ENCODE measurements at places on chromosomes 12 and 14. TPM values are rescaled to one million over a fixed set of nuclear protein-coding genes. Genes with fewer than 3 reads are reported as not detected.
A peak's percentile ranks its signal among the peaks of the same experiment; 100 is the strongest.

DNA sequence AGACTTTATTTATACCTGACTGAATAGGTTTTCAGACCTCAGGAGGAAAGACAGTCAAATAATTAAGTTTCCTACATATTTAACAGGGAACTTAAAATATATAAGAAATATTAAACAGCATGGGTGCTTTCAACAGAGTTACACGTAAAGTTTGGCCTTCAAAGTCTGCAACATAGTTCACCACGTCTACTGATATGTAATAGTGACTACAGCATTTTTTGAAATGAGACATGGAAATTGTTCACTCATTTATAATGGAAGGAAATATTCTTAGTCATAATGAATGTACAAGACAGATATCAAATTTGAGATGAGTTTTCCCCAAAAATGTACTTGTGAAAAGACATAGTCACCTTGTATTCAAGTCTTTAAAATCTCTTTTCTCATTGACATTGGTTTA, 56.7 kb upstream of the KCNMB4 start:
- no peak for DNase-seq

Gene CAPZA3
- total RNA-seq = not detected

DNA sequence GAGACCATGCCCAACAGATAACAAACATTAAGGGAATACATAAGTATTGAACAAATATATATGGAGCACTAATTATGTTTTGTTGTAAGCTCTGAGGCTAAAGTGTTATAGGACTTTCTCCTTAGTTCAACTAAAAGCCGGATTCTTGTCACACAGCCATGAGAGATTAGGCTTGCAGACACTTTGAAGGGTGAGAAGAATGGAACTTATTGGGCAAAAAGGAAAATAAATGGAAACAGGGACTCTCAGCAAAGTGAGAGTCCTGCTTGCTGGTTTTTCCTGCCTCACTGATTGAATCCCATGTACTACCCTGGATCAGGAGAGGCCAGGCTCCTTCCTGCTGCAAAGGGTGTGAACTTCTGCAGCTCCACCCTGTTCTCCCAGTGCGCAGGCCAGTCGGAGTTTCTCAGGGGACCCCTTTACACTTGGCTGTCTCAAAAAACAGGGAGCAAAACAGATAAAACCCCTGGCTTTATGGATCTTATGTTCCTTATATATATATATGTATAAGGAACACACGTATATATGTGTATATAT, 77.1 kb upstream of the FUT8 start:
- no peak for DNase-seq

Gene RBM23
- total RNA-seq = 42.1 TPM

DNA sequence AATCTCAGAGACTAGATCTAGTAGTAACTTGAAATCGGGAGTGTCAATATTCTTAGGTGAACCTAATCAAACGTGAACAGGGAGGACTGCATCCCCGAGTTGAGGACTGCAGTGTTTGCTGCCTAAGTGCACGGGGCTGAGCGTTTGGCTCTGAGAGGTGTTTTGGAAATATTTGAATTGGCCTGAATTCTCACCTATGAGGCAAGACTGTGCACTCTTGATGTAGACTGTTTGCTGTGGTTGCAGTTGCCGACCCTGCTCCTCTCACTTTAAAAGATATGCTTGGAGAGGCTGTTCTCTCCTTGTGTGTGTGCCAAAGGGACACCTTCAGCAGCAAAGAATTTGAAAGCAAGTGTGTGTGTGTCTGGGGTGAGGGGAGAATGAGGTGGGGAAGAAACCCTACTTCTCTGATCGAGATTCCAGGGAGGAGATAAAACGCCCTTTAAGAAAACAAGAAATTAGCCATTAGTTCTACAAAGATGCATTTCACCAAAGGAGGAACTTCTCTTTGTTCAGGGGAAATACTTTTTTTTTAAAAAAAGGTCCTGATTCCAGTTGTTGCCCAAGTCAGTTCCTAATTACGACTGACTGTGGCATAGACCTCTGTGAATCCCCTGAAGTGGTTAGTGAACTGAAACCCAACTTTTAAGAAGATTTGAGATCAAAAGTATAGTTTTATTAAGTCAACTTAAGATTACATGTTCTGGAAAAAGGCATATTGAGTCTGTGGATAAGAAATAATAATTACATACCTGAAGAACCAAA, 106.6 kb downstream of the DYRK2 start:
- no peak for DNase-seq

Gene ALX1
- total RNA-seq = 0.36 TPM

- no peak for DNase-seq
Measured at GRCh38 chr14:32559590-32559989, 230.5 kb downstream of the AKAP6 start.

GRCh38 chr12:29543036-29543435, 45.5 kb upstream of the OVCH1 start:
- no peak for DNase-seq

DNA sequence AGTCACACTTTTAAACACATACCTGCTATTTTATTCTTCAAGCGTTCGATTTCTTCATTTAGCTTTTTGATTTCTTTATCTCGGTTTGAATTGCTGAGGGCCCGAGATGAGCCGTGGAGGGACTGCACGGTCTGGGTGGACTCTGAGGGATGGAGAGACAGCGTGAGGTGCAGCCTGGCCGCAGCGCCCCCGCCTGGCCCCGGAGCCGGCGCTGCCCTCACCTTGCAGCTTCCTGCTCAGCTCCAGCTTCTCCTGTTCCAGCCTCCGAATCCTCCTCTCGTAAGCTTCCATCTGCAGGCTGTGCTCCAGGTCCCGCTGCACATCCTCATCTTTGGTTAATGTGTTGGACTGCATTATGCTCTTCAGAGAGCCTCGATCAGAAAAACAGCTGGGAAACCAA, 53.2 kb downstream of the AMN start:
- DNase-seq = no peak

- no peak for DNase-seq
Measured at GRCh38 chr12:69828897-69829296, 3.9 kb downstream of the MYRFL start.

DNA sequence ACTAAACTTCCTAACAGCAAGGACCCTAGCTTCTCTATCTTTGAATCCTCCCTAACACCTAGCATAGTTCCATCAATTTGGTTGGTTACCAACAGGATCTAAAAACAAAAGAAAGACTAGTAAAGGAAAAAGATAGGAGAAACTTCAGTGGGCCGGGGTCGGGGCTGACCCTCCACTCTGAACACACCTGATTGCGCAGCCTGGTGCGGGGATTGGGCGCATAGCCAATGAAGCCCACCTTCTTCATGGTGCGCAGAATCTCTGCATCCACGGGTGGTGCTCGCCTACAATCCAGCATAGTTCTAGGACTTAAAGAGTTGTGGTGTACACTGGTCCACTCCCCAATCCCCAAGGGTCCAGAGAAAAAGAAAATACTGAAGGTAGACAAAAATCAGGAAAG, 7.7 kb downstream of the PAN2 start:
- DNase-seq = no peak

DNA sequence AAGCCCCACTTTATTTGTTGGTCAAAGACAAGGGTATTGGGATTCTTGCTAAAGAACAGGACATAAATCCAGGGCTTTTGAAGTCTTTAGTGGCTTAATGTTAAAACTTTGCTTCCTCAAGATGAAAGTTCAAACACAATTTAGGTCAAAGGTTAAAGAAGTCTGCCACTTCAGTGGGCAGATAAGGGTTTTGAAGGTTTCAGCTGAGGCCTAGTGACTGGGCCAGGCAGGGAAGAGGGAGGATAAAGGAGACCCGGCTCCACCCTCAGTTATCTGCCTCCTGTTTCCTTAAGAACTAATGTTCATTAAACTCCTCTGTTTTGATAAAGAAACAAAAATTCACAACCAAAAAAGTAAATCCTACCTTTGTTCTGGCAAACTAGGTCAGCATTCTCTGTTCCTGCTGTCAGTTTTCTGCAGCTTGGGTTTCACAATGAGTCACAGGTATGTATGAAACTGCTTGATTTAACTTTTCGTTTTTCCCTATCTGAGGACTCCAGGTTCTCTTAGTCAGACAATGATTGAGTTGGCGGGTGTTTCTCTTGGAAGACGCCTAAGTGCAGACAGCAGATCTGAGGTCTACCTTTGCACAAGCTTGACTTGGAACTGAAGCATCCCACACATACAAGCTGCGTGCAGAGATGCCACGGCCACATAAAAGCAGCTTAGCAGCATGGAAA, 208.3 kb downstream of the EXOC5 start:
- DNase-seq = no peak

- no peak for DNase-seq
Measured at GRCh38 chr14:105207460-105207901, 26.4 kb upstream of the NUDT14 start.

GRCh38 chr14:35471803-35472202, 62.2 kb upstream of the INSM2 start:
- no peak for DNase-seq

DNA sequence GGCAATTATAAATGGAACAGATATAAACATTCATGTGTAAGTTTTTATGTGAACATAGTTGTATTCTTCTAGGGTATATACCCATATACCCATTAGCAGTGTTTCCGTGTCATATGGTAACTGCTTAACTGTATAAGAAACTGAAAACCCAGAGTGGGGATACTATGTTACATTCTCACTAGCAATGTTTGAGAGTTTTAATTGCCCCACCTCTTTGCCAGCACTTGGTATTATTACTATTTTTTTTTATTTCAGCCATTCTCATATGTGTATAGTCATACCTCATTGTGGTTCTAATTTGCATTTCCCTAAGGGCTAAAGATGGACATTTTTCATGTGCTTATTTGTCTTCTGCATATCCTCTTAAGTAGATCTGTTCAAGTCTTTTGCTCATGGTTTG, 28.7 kb upstream of the ITPR2 start:
- DNase-seq = no peak

DNA sequence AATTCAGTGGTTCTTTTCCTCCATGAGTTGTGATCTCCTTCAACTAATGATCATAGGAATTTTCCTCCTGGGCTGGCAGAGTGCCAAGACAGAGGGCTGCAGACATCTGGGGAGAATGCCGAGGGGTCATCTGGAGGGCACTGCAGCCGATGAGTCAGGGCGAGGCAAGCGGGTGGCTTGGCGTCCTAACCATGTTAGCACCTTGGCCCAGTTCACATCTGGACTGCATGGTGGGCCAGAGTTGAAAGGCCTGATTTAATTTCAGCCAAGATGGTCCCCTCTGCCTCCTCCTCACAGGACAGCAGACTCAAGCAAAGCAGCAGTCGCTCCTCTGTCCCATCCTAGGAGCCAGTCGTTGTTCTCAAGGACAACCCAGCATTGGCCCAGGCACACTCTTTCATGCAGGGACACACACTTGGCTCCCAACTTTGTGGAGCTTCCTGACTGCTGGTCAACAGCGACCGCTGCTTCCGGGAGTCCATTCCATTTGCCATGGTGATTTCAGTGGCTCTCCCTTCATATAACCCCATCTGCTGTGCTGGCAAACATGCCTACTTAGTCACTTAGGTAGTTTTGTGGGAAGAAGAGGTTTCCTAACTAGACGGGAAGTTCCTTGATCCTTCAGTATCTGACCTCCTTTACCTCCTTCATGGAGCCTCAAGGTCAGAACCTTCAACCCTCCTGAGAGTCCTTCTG, 161.8 kb downstream of the TTC8 start:
- peak; percentile 54 for DNase-seq

- DNase-seq = no peak
Measured at GRCh38 chr12:114636723-114637480, 47.1 kb downstream of the TBX3 start.

Gene AQP6
- not detected for total RNA-seq

Gene MYF5
- total RNA-seq = 2.6 TPM

GRCh38 chr12:53507603-53507885, 260 bp upstream of the NPFF start:
- no peak for DNase-seq

GRCh38 chr14:52703225-52703624, 3.8 kb upstream of the PSMC6 start:
- no peak for DNase-seq

Gene SIRT4
- total RNA-seq = 6.1 TPM

DNA sequence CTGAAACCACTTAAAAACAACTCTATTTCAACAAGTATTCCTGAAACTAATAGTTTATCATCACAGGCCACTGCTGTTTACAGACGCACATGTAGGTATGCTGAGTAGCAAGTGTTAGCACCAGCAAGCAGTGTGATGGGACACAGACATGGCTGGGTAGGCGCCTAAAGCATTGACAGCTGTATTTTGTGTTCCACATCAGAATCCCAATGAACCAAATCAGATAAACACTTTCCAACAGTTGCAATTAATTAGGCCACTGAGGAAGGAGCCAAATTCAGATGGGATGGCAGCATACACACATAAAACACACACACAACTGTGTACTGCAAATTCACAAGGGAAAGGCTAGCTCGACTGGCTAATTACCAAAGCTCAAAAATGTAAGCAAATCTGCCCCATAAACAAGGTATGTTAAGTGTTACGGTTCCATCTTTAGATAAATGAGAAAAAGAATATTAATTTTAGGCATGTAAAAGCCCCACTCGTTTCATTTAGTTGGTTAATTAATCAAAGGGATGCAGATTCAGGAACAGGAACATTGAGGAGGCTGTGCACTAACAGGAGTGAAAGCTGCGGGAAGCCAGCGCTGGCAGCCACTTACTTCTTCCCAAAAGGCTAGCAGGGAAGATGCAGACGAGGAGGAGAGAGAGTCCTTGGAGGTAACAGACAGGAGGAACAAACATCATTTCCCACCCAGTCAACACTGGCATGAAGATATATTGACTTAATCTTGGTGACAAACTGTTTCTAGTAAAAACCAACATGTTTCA, 33.4 kb downstream of the AMN start:
- DNase-seq = no peak

- DNase-seq = no peak
Measured at GRCh38 chr12:31387466-31387865, 61.5 kb upstream of the SINHCAF start.

Gene GPR84
- total RNA-seq = not detected

- no peak for DNase-seq
Measured at GRCh38 chr12:85956081-85956480, 82.0 kb downstream of the NTS start.

Gene SCNN1A
- total RNA-seq = 0.56 TPM

Gene SIX1
- total RNA-seq = 38.5 TPM

GRCh38 chr14:39267608-39268005, 33.9 kb downstream of the MIA2 start:
- DNase-seq = no peak

DNA sequence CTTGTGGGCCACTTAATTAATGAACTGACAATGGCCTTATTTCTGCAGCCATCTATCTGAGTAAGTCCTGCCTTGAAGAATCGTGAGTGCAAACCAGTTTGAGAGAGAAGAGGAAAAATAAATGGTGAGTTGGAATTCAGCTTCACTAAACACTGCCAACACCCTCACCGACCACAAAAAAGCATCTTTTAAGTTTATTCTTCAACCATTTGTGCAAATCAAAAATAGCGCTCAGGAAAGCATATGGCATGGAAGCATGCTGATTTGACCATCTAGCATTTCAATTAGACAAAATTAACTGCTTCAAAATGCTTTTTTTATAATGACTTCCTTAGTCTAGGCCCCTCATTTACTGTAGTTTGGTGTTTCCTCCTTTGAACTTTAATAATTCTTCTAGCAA, 294.0 kb downstream of the PPFIA2 start:
- no peak for DNase-seq

DNA sequence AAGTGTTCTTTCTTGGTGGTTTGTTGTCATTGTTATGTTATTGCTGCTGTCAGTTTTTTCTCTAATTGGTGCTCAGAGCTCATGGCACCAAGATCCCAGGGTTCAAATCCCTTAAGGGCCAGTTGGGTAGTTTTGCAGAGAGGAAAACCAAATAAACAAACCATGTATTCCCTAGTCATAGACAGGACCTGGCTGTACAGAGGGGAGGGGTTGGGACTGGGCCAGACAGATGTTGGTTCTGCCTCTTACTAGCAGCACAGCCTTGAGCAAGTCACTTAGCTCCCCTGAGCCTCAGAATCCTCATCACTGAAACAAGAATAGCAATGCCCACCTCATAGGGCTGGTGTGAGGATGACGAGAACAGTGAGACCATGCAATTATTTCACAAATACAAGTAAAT, 53.4 kb downstream of the LTBP2 start:
- DNase-seq = peak; percentile 69

Gene CHGA
- 0.87 TPM for total RNA-seq
